LNCaP clone FGC (cell line): ENCODE measurements at places on chromosomes 5 and 9.
A peak's percentile ranks its signal among the peaks of the same experiment; 100 is the strongest.

- DNase-seq, result no peak
Measured at GRCh38 chr9:82454509-82455190, 466.1 kb downstream of the SPATA31D1 start.

DNA sequence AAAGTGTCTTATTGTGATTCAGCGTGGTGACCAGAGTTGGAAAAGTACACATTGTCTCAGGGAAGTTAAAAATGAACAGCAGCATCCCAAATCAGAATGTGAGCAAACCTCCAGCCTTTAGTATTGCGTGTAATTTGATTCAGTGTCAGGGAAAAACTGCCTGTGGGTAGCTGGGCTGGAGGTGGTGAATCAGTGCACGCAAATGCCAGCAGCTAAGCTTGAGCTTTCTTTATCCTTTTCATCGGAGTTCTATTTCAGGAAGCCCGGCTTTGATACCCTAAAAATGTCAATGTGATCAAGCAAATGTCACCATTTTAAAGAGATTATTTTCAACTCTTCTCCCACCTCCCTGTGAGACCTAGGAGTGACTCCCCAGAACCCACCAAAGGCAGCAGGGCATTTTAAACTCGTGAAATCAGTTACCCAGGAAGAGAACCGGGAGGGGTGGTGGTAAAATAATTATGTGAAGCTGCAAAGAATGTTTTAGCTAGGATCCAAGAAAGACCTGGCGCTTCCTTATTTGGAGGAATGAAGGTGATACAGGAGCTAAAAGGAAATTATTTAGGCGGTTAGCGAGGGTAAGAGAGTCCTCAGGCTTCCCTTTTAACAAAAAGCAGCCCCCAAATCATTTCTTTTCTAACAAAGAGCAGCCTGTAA lies 25.7 kb upstream of the C5orf47 start:
- DNase-seq, result no peak

DNA sequence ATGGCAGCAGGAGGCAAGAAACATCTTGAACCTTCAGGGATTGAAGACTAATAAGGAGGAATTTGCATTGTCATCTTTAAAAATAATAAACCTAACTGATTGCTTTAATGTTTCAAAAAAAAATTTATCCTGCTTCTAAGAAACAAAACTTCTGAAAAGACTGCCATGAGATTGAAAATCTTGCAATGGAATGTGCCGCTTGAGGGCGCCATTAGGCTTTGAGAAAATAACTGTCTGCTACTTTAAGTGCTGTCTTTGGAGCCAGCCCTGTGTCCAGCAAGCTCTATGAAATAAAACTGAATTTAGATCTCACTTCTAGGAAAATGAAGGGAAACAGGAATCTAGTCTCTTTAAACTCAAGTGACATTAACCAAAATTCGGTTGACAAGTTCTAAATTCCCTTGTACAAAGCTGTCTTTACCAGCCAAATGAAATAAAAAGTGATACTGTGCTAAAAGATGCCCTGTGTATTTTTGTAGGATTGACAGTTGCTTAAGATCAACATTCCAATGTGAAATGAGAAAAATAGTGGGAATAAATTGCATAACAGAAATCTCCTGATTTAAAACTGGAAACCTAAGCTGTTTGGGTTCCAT lies 79.4 kb downstream of the ESM1 start:
- DNase-seq, result peak; percentile 34

DNA sequence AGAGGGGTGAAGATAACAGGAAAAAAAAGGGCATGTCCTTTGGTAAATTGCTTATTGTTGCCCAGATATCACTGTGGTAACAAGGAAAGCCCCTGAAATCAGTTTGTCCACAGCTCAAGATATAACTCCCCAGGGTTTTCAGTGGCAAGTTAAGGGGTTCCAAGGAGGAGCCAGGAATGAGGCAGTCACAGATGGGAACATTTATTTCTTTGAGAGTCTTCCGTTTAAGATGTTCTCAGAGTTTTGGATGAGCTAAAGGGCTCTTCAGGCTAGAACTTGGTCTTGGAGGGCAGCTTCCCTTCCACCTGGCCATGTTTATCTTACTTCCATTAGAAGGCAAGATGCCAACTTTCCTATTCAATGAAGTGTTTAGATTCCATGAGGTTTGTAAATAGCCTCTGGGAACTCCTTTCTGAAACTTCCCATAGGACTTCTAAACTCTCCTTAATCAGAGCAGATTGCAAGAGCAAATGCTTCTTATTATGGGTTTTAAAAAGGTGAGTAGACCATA lies 277.6 kb upstream of the TNC start:
- peak; percentile 34 for DNase-seq

DNA sequence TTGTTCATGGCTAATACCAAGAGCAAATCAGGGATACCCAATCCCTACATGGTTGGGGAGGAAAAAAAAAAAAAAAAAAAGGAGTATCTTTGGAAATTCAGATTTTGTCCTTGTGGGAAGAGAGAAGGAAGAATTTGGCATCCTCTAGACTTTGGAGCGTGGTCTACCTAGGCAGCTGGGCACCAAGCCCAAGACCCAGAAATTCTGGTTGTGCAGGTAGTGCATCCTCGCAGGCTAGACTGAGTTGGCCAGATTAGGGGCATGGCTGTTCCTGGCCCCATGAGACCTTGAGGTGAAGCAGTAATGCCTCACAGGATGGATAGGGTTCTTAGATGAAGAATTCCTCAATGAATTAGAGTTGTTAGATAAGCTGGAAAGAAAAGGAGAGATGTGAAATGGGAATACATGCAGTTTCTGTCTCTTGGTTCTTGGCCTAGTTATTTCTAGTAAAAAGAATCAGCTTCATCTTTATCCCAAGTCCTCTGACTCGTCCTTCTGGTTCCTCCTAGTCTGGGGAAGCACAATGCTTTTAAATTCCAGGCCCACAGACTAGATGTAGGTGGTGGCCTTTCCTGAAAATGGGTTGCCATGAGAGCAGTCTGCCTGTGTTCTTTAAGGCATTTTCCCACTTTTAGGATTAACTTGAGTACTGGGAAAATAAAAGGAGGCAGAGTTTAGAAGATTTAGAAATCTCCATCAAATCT lies 140.5 kb upstream of the RUSC2 start:
- peak; percentile 83 for DNase-seq

GRCh38 chr5:160619381-160619780 lies 197.7 kb downstream of the PTTG1 start:
- no peak for DNase-seq

DNA sequence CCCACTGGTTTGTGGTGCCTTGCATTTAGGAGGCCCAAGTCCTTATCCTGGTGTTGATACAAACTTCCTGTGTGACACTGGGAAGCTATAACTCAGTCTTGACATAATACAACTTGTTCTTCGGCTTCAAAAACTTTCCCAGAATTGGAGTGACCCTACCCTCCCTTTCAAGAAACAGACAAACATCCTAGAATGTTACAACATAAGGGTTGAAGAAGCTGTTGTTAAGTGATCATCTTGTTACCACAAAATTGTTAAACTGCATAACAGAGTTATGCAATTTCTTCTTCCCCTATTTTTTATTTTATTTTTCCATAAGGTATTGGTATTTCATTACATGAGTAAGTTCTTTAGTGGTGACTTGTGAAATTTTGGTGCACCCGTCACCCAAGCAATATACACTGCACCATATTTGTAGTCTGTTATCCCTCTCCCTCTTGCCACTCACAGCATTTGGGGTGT lies 21.3 kb downstream of the TLR4 start:
- no peak for DNase-seq

DNA sequence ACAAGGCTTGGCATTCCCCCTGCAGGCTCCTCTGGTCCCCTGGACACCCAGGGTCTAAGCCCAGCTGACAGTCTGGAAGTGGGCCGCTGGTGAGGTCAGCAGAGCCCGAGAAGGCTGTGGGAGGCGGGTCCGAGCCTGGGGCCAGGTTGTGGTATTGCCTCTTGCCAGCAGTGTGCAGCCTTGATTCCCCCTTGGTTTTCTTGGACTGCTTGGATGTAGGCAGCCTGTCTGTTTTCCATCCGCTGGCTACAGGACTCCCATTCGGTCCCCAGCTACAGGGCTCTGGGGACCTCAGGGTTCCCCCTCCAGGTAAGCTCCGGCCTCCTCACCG lies 1.6 kb downstream of the AIF1L start:
- no peak for DNase-seq
